ENCODE measurements at places on chromosomes 11 and 22. TPM values are rescaled to one million over a fixed set of nuclear protein-coding genes. Genes with fewer than 3 reads are reported as not detected.

CSTF3 gene
- 26.1 TPM for total RNA-seq

OR8G5 gene
- not detected for total RNA-seq

DRD2 gene
- total RNA-seq = not detected

SUSD2 gene
- total RNA-seq = 57.1 TPM

POGLUT3 gene
- 12.4 TPM for total RNA-seq

All from A549 treated with CORT108297 at 1 μM for 4 hours (cell line).